GM12891 (cell line): ENCODE measurements at places on chromosomes 4 and X.

- DNase-seq: no peak
These were observed 21.4 kb downstream of the ZCCHC13 start for GRCh38 chrX:74325130-74326059.

DNA sequence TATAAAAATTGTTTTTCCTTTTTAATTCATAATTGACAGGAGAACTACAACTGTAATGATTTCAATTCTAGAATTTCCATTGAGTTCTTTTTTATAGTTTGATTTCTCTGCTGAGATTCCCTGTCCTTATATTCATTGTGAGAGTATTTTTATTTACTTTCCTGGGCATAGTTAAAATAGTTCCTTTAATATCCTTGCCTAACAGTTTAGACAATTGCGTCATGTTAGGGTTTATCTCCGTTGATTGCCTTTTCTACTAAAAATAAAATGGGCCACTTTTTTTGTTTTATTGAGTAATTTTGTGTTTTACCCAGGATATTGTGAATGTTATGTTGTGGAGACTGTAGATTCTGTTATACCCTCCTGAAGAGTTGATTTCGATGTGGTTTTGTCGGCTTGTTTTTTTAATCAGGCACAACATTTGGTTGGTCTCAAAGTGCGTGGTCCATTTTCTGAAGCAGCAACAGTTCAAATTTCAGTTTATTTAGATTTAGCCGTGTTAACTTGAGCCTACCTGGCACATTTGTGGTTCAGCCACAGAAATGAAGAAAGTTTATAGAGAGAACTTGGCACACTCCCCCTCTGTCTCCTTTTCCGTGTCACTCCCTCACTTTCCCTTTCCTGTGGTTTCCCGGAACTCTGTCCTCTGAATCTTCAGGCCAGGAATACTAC, 16.0 kb upstream of the PRRG1 start:
- no peak for DNase-seq

DNA sequence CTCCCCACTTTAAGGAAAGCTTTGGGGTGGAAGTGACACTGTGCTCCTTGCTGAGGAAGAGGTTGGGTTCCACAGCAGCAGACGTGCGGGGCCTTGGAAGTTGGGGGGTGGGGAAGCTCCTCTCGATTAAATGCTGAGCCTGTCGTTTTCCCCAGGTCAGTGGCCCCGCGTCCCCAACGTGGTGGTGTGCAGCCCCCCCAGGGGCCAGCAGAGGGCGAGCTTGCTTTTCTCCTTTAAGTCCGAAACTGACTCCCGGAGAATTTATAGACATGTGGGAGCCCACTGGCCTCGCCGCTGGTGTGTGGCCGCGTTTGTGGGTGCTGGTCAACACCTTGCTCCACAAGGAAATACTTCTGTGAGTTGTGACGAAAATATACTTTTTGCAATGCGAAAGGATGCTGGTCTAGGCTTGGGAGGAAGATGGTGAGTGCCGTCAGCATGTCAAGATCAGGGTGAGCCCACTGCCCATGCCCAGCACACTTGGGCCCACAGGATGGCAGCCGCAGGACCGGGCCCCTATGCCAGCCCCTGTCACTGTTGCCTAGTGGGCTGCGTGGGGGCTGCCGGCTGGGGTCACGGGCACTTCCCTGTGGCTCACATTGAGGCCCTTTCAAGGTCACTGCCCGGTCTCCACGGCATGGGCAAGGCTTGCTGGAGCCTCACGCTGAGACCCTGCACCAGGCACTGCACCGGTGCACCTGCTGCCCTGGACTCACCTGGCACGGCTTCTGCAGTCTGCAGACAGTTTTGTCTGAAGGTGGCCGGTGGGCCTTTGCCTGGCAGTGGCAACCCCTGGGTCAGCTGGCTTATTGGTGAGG, 9.4 kb downstream of the UVSSA start:
- DNase-seq: peak; percentile 66

DNA sequence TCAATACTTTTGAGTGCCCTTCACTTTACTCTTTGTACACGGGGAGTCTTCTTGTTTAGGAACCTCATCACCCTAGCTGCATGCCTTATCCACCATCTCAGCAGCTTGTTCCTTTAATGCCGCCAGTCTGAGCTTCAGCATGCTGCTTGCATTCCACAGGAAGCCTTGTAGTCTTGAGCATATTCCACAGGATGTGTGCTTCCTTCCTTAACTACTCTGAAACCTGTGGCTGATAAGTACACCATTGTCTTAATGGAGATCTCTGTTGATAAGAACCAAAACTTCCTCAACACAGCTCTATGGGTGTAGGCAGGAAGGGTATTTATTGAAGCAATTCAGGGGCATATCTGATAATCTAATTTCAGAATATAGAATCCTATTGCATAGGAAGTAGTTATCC, 24.4 kb upstream of the CCNI start:
- no peak for DNase-seq

GRCh38 chr4:118335774-118336173, 17.0 kb downstream of the PRSS12 start:
- no peak for DNase-seq

GRCh38 chrX:103120748-103121147, 27.8 kb upstream of the NXF3 start:
- no peak for DNase-seq

DNA sequence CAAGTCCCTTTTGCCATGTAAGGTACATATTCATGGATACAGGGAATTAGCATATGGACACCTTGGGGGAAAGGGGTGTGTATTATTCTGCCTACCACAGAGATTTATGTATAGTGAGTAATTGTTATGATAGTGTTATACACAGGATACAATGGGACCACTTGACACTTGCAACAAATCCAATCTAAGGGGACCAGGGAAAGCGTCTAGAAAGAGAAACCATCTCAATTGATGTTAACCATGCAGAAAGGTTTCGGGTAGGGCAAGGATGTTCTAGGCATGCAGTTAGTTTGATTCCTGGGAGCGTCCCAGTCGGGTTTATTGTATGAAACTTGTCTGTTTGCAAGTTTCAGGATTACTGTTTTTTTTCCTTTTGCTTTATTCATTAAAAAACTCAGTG, 34.2 kb downstream of the MMRN1 start:
- no peak for DNase-seq

- peak; percentile 33 for DNase-seq
These were observed 687 bp downstream of the CDK16 start for GRCh38 chrX:47218920-47219815.

DNA sequence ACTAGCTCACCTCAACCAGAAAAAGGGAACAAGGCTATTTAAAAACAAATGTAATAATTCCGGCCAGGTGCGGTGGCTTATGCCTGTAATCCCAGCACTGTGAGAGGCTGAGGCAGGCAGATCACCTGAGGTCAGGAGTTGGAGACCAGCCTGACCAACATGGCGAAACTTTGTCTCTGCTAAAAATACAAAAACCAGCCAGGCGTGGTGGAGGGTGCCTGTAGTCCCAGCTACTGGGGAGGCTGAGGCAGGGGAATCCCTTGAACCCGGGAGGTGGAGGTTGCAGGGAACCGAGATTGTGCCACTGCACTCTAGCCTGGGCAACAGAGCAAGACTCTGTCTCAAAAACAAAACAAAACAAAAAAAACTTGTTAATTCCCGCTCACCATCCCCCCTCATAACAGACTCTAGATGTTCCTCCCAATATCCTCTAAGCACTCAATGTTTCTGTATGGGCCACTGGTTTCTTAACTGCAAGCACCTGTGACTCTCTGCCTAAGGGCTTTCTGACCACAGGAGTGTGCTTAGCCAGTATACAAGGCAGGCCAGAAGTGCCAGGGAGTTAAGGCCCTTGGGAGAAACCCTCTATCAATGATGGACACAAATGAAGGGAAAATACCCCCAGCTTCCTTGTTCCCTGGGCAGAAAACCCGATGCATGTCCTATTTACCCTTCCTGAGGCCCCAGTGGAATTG, 21.0 kb upstream of the THOC2 start:
- no peak for DNase-seq

GRCh38 chr4:3433138-3433869, 8.5 kb upstream of the HGFAC start:
- DNase-seq: no peak

DNA sequence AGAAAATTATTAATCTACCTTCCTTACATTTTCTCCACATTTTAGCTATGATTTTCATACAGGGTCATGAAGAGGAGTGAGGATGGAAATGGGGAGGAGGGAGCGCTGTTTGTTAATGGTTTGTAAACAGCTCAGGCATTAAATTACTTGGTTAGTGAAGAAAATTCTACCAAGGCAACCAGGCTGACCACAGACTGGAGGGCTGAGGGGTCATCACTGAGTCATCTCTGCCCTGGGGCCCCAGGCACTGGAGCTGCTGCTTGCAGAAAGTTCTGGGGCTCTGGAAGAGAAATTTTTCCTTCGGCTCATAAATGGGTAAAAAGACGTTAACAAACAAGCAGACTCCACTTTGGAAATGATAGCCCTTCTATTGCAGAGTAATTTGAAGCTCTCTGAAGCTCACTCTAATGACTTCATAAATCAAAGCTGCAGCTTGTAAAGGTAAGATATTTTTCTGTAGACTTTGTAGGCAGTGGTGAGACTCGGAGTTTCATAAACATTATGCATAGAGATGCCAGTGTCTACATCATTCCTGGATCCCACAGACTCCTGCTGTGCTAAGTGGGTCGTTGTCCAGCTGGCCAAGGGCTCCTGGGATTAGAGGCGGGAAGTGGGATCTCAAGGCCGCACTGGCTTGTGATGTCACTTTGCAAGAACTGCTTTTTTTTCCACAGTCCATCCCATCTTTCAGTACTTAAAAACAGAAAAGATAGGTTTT, 159.6 kb downstream of the PTTG2 start:
- no peak for DNase-seq

DNA sequence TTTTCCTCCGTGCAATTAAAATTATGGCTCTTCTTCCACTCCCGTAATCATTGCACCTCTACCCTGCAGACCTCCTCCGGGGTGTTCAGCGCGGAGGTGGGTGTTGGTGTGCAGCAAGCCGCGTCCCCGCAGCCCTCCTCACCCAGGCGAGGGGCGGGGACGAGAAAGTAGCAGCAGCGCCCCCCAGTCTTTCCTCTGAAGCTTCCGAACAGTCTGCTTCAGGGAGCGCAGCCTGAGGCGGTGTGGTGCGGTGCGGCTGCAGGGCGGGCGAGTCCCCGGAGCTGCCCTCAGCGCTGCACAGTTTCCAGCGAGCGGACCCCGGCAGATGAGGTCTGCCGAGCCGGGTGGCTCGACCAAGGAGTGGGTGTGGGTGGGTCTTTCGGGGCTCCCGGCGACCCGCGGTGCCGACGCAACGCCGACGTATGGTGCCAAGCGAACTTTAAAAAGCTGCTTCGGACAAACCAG, at the start of gene FRAS1:
TSS of gene FRAS1 (plus strand) at position 189 of the 465 bp plus-strand sequence. CDS start 687 bp downstream, outside the sequence.
- no peak for DNase-seq

DNA sequence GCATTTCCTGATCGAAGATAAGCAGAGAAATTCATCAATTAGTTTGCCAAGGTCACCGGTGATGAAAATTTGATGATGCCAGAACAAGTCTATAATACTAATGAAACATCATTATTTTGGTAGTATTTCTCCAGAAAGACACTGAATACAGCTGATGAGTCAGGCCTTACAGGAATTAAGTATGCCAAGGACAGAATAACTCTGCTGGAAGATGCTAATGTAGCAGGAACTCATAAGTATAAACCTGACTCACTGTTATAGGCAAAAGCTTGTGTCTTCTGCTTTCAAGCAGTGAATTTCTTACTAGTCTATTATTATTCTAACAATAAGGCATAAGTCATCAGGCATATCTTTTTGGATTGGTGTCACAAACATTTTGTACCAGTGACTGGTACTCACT, 1825.1 kb upstream of the IGFBP7 start:
- DNase-seq: no peak
